ENCODE measurements at places on chromosomes 16 and 17.

DNA sequence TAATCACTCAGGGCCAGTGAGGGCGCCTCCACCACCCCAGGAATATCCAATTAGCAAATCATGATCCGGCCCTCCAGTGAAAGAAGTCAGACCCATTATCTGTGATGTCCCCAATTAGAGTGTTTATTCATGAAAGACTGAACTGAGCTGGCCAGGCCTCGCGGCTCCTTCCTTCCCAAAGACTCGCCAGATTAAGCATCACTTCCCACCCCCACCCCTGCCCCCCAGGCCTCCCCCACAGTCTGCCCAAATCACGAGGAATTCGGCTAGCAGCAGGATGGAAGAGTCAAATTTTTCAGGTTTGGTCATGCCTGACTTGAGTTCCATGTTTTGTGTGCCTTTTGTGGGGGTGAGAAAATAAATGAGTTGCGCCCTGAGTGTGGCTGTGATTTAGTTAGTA, 298.4 kb upstream of the SALL1 start:
- no peak for DNase-seq

DNA sequence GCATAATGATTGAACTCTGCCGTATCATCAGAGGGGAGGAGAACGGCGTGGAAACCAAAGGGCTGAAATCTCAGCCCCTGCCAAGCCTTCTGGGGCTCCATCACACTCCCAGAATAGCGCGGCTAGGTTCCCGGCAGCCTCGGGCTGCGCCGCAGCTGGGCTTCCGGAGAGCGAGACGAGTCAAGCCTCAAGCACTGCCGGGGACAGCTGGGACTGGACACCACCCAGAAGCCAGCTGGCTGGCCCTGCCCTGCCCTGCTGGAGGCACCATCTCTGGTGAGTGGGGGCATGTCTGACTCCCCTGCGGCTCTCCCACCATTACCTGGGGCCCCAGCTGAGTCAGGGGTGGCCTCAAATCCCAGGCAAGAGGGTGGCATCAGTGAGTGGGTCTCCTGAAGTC, 7.2 kb upstream of the GPRC5C start:
- no peak for DNase-seq

GRCh38 chr17:27236717-27237315, 57.1 kb upstream of the WSB1 start:
- peak; percentile 52 for DNase-seq

- DNase-seq, result no peak
Measured at GRCh38 chr16:10972108-10972818, 27.9 kb downstream of the CLEC16A start.

DNA sequence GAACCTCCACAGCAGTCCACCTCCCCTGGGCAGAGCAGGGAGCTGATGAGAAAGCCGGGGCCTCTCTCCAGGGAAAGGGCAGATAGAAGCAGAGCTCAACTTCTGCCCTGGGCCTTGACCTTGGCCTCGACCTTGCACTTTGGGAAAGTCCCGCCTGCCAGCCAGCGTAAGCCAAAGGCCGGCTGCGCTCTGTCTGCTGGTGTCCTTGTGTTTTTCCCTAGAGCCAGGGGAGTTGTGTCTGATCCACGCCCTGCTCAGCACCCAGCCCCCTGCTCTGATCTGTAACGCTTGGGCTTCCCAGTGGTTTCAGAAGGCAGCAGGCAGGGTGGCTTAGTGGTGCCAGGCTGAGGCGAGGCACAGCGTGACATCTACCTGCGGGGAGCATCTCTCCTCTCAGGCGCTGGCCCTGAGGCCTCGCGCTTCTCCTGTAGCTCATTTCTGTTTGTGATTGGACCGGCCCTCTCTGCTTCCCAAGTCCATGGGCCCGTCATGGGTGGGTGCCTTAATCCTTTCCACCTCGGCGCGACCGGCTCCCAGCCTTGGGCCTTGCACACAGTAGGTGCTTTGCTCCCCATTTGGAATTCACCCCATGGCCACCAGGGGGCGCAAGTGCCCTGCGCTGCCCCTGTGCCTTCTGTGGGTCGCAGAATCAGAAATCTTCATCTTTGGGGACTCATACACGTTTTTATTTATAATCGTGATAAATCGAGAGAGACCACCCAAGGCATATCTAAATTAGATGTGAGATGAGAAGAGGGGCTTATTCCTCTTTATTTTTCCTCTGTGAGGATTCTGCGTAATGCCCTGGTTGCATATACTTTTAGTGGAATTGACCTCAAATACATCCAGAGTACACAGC, 24.2 kb downstream of the SGSH start:
- no peak for DNase-seq

GRCh38 chr17:14337596-14338079, 36.8 kb downstream of the HS3ST3B1 start:
- DNase-seq, result no peak

GRCh38 chr16:78474762-78475161, 375.3 kb downstream of the WWOX start:
- no peak for DNase-seq

- peak; percentile 33 for DNase-seq
Measured at GRCh38 chr16:77660311-77660710, 62.0 kb upstream of the NUDT7 start.

DNA sequence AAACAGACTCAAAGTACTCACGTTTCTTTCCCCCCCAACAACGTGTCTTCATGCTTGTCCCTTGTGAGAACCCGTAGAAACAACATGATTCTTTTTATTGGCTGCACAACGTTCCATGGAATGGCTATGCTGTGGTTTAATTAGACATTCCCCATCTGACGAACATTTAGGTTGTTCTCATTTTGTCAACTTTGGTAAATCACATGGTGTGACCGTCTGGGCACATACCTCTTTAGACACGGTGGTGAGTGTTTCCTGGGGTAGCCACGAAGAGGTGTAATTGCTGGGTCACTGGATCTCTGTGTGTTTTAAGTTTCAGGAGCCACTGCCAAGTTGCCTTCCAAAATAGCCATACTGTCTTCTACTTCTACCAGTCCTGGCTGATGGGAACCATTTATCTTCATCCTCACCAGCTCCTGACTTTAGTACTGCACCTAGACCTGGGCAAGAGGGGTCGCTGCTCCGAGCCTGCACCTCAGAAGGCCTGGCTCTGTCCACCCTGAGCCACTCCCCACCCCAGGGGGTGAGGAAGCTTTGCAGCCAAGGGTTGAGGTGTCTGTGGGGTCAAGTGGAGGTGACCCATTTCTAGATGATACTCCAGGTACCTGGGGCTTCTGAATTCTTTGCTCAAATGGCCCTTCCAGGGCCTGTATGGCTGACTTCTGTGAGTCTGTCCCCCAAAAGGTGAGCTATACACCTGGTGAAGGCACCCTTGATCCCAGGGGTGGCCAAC, 84.7 kb downstream of the IRX5 start:
- DNase-seq, result no peak

DNA sequence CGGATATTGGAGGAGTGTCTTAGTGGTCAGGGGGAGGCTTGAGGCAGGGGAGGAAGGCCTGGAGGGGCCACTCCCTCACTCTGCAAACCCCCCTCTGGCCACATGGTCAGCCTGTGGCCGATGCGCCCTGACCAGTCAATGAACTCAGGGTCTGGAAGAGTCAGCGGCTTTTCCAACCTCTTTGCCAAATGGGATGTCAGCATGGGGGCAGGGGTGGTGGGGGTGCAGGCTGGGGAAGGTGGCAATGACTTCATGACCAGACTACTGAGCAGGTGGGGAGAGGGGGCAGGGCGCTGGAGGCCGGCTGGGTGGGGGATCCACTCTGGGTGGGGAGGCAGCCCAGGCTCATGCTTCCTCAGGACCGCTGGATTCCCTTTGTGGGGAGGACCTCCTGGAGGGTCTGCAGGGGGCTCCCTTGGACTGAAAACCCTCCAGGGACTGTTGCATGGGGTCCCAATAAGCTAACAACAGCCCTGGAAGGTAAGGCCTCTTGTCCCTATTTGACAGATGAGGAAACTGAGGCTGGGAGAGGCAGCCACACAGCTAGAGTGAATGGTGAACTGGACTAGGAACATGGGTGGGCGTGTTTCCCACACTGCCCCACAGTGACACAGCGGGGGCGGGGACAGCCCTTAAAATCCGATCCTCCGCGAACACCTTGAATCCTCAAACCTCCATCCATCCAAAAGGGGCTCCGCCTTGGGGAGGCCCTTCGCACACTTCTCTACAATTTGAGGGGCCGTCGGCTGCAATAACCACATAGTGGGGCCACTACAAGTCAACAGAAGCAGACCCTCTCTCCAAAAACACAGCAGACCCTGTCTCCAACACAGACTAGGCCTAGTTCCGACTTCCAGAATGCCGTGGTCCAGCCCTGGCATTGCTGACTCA, 81.0 kb upstream of the TOB1 start:
- DNase-seq, result no peak

- DNase-seq, result no peak
Measured at GRCh38 chr17:4365628-4366326, 698 bp downstream of the UBE2G1 start.

- DNase-seq, result no peak
Measured at GRCh38 chr17:53687324-53687723, 135.4 kb upstream of the KIF2B start.

- no peak for DNase-seq
Measured at GRCh38 chr16:6891496-6891895, 441.1 kb upstream of the RBFOX1 start.

GRCh38 chr17:3594051-3594800, 15.0 kb downstream of the TRPV1 start:
- DNase-seq, result no peak

- DNase-seq, result peak; percentile 72
Measured at GRCh38 chr16:22624800-22625533, 114.3 kb downstream of the NPIPB5 start.

GRCh38 chr17:49845321-49845720, 2.5 kb downstream of the TAC4 start:
- no peak for DNase-seq

DNA sequence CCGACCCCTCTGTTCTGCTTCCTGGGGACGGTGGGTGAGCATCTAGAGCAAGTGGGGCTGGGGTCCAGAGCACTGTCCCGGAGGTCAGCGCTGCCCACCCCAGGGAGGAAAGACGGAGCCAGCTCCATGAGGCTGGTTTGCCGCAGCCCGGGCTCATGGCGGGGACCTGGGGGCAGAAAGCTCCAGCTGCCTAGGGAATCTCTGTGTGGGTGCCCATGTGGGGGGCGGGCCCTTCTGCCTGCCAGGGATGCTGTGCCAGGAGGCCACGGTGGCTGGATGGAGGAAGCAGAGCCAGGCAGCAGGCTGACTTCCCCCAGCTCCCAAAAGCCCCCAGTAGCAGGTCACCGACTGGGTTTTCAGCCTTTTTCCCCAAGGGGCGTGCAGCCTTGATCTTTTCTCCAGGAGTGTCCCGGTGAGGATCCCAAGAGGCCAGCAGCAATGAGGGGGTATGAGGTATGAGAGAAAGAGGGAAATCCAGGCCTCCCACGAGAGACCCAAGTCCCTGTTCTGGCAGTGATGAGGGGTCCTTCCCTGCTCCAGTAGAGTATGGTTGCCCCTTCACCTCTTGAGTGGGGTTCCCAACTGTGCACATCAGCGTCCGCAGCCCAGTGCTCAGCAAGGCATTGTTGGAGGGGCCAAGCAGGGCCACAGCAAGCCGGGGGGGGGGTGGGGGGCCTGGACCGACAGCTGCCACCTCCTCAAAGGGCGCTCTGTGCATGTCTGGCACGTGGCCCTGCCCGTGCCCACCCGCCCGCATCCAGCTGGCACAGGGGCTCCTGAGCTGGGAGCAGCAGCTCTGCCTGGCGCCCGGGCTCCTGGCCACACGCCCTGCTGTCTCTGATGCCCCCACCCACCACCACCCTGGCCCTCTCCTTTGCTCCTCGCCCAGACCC, 15.6 kb upstream of the BCAR1 start:
- DNase-seq, result no peak

DNA sequence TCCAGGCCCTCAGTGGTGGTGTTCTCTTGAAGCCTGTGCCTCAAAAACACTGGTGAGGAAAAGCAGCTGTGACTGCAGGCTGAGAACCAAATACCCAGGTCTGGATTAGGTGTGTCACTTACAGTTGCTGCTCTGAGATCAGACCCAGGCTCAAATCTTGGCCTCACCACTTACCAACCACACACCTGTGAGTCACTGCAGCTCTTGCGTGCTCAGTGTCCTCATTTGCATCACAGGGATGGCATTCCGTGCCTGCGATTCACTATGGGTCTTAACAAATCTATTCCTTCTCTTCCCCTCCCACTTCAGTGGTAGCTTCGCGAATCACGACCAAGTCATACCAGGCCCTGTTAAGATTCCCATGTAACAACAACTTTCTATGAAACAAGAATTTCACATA, 233.4 kb upstream of the HSBP1 start:
- DNase-seq, result peak; percentile 95

- peak; percentile 58 for DNase-seq
Measured at GRCh38 chr16:50102051-50102746, 36.4 kb downstream of the HEATR3 start.

- DNase-seq, result no peak
Measured at GRCh38 chr16:17245776-17246175, 225.0 kb downstream of the XYLT1 start.

- no peak for DNase-seq
Measured at GRCh38 chr16:85485379-85485778, 127.7 kb upstream of the GSE1 start.

GRCh38 chr16:76724181-76724580, 447.0 kb downstream of the CNTNAP4 start:
- no peak for DNase-seq

- no peak for DNase-seq
Measured at GRCh38 chr17:61366715-61367413, 32.8 kb upstream of the TBX2 start.

DNA sequence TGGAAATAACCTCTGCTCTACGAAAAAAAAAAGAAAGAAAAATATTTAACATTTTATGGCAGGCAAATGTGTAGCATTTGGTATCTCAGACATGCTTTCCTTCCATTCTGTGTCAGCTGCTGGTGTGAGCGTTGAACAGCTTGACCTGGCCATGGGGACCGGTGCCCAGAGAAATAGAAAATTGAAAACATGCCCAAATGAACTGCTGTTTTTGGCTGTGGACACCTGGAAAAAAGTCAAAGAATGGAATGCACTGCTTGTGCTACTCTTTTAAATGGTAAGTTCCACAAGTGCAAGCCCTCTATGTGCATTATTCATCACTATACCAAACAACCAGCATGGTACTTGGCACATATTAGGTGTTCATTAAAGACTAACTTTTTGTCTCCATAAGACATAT, 127.2 kb downstream of the CDH8 start:
- DNase-seq, result no peak

GRCh38 chr17:16877099-16877498, 94.8 kb downstream of the TNFRSF13B start:
- DNase-seq, result no peak

DNA sequence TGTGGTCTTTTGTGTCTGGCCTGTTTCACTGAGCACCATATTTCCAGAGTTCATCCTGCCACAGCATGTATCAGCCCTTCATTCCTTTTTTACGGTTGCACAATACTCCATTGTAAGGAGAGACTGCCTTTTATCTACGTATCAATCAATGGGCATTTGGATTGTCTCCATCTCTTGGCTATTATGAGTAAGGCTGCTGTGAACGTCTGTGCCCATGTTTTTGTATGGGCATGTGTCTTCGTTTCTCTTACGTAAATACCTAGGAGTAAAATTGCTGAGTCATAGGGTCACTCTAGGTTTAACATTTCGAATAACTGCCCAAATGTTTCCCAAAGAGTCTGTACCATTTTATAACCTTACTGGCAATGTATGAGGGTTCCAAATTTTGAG, 202.8 kb upstream of the FOXF1 start:
- peak; percentile 95 for DNase-seq

GRCh38 chr17:46935658-46936266, 12.8 kb downstream of the GOSR2 start:
- no peak for DNase-seq

All from mammary epithelial cell (primary cell).